ENCODE measurements at places on chromosomes 2 and 18. TPM values are rescaled to one million over a fixed set of nuclear protein-coding genes. Genes with fewer than 3 reads are reported as not detected.

The LHCGR gene
- total RNA-seq, result not detected

The HOXD3 gene
- total RNA-seq, result 4.6 TPM

The LAMA3 gene
- total RNA-seq, result 9.0 TPM

The UCN gene
- not detected for total RNA-seq

The VWA3B gene
- not detected for total RNA-seq

The GALNT5 gene
- total RNA-seq, result under 0.01 TPM

The ADAM17 gene
- 28.9 TPM for total RNA-seq

The UGT1A10 gene
- total RNA-seq, result not detected

The SH3BP4 gene
- total RNA-seq, result 56.4 TPM

Measured in mammary microvascular endothelial cell (primary cell).